NCI-H1048 (cell line): ENCODE measurements at places on chromosomes 16 and 17.

GRCh38 chr17:2416010-2416734, 15.3 kb upstream of the MNT start:
- peak; percentile 11 for DNase-seq

DNA sequence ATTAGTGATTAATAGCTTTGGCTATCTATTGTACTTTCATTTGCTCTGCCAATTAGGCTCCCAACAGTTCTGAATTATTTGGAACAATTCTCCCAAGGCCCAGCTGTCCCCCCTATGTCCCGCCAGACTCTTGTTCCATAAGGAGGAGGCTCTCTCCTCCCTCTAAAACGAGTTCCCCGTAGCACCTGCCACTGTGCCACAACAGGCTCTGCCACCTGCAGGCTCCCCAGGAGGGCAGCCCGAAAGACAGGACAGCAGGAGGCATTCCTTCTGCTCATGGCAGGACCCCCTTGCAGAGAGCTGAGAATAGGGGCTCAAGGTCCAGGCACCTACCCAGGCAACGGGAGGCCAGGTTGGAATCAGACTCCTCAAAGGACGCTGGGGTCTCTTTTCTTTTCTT, 9.0 kb downstream of the PITPNM3 start:
- no peak for DNase-seq

- no peak for DNase-seq
These were observed 29.7 kb upstream of the NXPH3 start for GRCh38 chr17:49545806-49546545.

- no peak for DNase-seq
These were observed 376.5 kb downstream of the RBFOX1 start for GRCh38 chr16:7709186-7709585.

- no peak for DNase-seq
These were observed 14.2 kb upstream of the TEKT5 start for GRCh38 chr16:10708969-10709368.

DNA sequence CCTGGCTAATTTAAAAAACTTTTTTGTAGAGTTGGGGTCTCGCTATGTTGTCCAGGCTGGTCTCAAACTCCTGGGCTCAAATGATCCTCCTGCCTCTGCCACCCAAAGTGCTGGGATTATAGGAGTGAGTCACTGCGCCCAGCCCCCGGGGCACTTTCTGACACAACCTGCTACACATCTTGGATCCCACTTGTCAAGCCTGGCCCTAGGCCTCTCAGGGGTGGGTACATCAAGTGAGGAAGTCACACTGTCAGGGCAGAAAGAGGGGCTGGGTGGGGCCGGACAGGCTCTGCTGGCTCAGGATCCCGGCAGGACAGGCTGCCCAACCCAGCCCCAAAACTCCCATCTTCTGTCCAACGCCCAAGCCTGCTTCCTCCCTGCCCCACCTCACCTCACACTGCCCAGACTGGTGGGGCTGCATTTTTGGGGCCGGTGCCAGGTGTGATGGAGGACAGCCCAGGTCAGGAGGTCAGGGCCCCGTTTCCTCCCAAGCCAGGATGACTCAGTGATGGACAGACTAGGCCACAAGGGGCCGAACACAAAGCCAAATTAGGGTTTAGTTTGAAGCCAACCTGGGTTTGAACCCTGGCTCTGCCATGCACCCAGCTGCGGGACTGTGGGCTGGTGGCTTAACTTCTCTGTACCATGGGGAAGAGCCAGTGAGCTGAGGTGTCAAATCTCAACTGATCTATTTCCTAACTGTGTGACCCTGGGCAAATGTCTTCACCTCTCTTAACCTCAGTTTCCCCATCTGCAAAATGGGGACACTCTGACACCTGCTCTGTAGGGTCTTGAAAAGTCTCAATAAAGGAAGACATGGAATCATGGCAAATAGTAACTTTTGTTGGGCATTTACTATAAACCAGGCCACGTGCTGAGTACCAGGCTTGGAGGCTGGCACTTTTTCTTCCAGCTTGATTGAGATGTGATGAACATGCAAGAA, 8.9 kb upstream of the PPL start:
- DNase-seq = no peak

DNA sequence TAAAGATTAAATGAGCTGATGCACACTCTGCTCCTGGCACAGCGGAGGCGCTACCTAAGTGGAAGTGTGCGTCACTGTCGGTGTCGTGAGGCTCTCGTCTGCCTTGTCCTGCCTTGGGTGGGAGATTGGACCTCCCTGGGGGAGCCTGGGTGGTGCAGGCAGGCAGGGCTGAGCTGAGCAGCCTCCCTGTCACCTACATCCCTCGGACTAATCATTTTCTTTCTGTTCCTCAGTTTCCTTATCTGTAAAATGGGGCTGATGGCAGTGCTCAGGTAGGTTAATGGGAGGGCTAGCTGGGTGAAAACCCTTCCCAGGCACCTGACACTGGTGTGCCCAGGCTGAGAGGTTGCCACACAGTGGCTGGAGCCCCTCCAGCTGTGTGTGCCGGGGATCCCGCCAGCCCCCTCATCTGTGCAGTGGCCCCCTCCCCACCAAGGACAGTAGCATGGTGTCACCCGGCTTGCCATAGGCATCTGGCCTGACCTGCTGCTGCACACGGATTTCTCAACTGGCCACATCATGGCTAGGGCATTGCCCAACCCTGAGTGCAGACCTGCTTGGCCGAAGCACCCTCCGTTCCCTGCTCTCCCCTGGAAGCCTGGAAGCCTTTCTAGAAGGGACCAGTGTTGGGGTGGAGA, 4.3 kb downstream of the ADCY7 start:
- no peak for DNase-seq

DNA sequence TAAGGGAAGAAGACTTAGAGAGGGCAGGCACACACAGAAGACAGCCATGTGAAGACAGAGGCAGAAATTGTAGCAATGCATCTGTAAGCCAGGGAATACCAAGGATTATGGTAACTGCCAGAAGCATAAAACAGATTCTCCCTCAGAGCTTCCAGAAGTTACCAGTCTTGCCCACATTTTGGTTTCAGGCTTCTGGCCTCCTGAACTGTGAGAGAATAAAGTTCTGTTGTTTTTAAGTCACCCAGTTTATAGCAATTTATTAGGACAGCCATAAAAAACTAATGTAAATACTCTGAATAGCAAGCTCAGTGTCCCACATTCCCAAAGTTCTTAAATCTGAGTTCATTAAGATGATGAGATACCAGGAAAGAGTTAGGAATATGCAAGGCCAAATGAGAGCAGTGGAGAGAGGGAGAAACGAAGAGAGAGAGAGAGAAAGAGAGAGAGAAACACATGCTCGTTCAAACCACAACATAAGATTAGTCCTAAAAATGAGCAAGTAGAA, 123.4 kb downstream of the HS3ST3A1 start:
- DNase-seq = no peak
